ENCODE measurements at places on chromosomes 2 and 18.

GRCh38 chr2:112242384-112242783 is 12.5 kb downstream of the ZC3H8 start:
- no peak for DNase-seq

GRCh38 chr2:152518641-152519580 is 183.9 kb downstream of the FMNL2 start:
- no peak for DNase-seq

GRCh38 chr2:1625281-1626001 is 118.9 kb downstream of the PXDN start:
- no peak for DNase-seq

- DNase-seq: peak; percentile 41
Observed at GRCh38 chr2:234308813-234309195, 188.1 kb downstream of the ARL4C start.

- DNase-seq: no peak
Observed at GRCh38 chr18:28689588-28689987, 512.7 kb upstream of the CDH2 start.

GRCh38 chr2:231900972-231901371 is 25.2 kb downstream of the NPPC start:
- DNase-seq: no peak

All from activated naive CD8-positive, alpha-beta T cell treated with anti-CD3 and anti-CD28 coated beads, Interleukin-2, amount 50 U/mL, for 16 hours (primary cell).